ENCODE measurements at places on chromosomes 5 and 9.

GRCh38 chr9:83239747-83240146 is 176.8 kb upstream of the RASEF start:
- no peak for DNase-seq

GRCh38 chr5:162091336-162091735 is 23.8 kb downstream of the GABRG2 start:
- DNase-seq: no peak

- no peak for DNase-seq
Observed at GRCh38 chr5:55982957-55983381, 11.8 kb downstream of the IL6ST start.

GRCh38 chr9:81112627-81113452 is 576.5 kb downstream of the TLE1 start:
- DNase-seq: no peak

DNA sequence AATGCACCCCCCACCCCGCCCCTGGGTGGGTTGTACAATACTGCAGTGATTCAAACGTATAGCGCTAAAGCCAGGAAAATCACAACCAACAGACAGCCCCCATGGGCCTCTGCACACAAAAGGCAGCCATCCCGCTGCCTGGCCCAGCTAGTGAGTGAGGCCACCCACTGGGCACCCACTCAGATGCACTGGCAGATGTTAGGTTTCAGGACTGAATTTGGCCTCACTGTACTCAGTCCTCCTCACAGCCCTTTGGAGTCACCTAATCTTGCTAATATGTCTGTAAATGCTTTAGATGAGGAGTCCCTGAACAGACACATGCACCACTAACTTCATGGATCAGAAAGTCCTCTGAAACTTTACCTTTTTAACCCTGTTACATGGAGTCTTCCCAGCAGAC is 87.7 kb downstream of the FSTL4 start:
- no peak for DNase-seq

DNA sequence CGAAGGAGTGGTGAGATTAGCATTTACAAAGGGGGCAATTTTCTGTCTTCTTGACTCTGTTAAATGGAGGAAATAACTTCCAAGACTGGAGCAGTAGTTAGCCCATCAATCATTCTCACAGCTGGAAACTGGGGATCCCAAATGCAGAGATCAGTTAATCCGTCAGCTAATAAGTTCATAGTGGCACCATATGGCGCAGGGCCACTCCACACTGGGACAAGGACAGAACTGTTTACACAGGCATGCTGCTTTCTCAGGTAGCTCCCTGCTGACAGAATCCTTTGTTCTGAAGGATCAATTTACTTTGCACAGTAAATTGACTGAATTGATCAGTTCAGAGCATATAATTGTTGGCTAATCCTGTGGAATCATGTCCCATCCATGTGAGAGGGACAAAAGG is 395.7 kb downstream of the TMEM161B start:
- DNase-seq: no peak

GRCh38 chr9:68530618-68531017 is 10.1 kb downstream of the TMEM252 start:
- no peak for DNase-seq

DNA sequence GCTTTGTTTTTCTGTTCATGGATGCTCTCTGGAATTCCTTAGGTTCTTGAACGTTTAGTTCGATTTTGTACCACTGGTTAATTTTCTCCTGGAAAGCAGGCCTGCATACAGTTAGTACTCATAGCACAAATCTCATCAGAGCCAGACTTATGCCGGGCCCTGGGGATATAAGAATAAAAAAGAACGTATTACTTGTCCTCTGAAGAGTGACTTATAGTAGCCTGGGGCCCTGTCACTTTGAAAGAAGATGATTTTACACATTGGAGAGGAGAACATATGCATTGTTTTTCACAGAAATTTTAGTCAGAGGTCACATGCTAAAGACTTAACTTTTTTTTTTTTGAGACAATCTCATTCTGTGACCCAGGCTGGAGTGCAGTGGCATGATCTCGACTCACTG is 50.3 kb downstream of the ZNF462 start:
- no peak for DNase-seq

GRCh38 chr5:109876941-109877669 is 187.4 kb downstream of the MAN2A1 start:
- peak; percentile 90 for DNase-seq

DNA sequence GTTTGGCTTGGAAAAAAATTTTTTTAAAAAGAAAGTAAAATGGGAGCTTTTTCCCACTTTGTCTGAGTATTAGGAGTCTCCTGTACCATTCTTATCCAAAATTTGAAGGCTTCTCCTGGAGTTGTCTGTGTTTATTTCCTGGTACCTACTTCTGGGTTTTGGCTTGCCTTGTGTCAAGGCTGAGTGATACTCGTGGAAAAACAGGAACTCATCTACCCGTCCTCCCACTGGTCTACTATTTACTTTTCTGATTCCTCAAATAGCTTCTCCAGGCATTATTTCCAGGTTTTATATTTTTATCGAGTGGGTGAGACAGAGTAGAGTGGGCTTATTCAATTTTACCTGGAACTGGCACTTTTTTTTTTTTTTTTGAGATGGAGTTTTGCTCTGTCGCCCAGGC is 99.4 kb downstream of the RMI1 start:
- DNase-seq: no peak

- no peak for DNase-seq
Observed at GRCh38 chr9:137316012-137316981, 14.2 kb upstream of the NRARP start.

- DNase-seq: peak; percentile 56
Observed at GRCh38 chr9:87498046-87498810, 561 bp downstream of the DAPK1 start.

DNA sequence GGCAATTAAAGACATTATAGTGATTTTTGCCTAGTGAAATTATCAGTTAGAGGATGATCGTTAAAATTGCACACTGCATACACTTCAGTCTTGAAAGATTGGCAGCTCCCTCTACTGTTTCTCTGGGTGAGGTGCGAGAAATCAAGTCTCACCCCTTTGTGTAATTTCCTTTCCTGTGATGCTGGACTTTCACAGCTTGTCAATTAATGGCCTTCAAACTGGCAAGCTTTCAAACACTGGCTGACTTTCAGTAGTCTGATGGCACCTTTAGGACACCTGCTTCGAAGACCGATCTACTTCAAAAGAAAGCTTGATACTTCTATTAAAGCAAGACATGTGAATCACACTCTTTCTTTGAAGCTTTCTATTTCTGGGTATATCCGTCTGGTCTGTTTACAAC is 706.7 kb upstream of the PTPRD start:
- DNase-seq: no peak

DNA sequence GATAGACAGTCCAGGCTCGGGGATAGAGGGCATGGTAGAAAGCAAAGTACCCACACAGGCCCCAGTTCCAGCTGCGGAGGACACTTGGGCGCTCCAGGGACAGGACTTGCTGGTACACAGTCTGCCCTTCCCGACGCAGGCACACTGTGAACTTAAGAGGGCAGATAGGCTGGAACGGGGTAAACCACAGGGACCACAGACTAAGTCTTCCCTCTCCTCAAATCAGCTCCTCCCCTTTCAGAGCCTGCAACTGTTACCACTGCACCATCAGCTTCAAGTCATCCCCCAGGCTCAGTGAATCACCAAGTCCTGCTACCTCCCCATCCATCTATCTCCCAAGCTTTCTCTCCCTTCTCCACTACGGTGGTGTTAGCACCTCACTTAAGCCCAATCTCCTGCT is 7.3 kb downstream of the GBA2 start:
- no peak for DNase-seq

- no peak for DNase-seq
Observed at GRCh38 chr5:150389531-150390266, 23.0 kb downstream of the CD74 start.

DNA sequence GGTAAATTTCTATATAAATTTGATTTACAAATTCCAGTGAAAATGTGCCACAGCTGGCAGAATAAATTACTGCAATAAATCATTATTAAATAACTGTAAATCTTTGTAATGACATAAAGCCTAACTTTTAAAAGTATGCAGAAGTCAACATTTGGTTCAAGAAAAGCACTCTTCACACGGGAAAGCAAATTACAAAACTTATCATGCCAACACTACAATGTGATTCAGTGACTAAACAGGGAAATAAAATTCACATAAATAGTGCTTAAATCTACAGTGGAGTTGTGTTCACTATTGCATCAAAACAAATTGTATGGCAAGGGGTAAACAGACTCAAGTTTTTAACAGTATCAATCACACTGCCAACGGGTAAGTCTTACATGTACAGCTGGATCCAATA is 117.2 kb downstream of the BNC2 start:
- DNase-seq: no peak

GRCh38 chr5:67393211-67393610 is 196.6 kb upstream of the CD180 start:
- no peak for DNase-seq

DNA sequence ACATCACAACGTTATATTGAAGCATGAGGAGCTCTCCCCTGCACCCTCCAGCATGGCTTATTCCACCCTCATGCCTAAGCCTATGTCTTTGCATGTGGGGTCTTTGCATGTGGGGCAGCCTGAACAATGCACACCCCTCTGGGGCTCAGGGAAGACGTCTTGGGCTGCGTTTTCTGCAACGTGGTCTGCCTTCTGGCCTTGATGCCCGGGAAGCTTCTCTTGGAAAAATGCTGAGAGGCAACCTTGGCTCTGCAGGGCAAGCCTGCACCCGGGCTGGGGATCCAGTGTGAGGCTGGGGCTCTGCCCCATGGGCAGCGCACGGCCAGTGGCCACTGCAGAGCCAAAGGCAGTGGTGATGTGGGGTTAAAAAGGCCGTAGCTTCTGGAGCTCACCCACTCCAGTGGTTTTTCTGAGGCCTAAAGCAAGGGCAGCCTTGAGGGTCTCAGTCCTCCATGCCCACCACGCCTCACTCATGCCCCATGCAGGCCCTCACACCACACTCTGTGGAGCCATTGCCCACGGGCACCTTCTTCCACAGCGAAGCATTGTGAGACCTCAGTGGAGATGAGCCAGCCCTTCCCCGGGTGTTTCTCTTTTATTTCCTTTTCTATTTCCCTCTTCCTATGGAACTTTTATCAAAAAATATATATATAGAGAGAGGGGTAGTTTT is 112.2 kb downstream of the MRPL36 start:
- no peak for DNase-seq

DNA sequence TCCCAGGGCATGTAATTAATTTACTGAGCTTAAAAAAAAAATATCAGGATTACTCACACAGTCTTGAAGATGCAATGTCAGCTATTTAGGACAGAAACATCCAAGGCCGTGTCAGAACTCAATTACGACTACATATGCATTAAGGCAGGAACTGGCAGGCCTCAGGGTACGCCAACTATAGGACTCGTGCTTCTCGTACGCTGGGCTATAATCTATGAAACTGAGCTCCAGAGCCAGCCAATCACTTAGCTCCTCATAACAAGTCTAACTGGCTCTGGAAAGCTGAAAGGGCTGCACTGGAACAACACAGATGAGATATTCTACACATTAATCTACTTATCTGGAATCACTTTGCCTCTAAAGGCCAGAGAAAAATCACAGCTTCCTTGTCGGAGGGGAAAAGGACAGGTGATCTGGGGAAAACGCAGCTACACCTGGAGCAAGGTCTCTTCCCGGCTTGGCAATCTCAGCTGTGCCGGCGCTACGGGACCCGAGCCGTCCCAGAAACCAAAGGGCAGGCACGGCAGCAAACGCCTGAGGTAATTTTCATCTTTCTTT is 212.0 kb downstream of the DEPDC1B start:
- no peak for DNase-seq

- DNase-seq: peak; percentile 92
Observed at GRCh38 chr9:95091601-95092261, 225.8 kb downstream of the FANCC start.

DNA sequence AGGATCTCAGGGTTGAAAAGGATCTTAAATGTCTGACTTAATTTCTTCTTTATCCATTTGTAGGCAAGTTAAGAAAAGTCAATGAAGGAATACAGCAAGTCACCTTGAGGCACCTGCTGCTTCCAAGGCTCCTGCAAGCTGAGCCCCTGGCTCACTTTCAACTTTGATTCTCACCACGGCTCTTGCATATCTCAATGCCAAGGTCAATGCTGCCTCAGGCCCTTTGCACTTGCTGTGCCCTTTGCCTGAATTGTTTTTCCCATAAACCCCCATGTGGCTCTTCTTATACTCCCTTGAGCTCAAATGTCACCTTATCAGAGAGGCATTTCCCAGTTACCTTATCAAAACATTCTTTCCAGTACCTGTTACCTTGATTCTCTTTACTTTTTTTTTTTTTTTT is 144.3 kb upstream of the RAPGEF1 start:
- no peak for DNase-seq

DNA sequence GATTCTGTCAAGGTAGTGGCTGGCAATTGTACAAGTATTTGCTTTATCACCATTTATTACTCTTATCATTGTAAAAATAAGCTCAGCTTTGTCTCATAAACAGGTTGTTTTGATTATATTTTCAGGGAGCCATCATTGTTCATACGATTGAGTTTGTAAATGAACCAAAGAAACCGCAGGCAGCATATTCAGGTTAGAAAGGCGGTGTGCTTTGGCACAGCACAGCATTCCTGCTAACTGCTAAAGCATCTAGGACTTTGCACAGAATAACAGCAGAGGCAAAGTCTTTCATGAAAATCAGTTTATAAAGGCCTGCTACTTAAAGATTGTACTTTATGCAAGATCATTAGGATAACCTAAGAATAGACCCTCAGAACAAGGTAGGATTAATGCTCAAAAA is 281.5 kb upstream of the SLC24A2 start:
- no peak for DNase-seq

DNA sequence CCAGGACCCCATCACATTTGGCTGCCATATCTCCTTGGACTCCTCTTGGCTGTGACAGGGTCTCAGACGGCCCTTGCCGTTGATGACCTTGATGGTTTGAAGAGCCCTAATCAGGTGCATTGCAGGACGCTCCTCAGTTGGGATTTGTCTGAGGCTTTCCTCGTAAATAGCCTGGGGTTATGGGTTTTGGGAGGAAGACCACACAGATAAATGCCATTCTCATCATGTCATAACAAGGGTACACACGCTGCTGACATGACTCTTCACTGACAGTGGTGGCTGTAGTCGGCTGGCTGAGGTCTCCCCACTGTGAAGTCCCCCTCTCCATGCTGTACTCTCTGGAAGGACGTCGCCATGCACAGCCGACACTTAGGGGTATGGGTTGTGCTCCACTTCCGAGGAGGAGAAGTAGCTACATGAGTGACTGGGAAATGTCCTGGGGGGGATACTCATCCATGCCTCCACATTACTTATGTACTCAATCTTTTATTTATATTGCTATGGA is 42.9 kb upstream of the SPTLC1 start:
- no peak for DNase-seq

DNA sequence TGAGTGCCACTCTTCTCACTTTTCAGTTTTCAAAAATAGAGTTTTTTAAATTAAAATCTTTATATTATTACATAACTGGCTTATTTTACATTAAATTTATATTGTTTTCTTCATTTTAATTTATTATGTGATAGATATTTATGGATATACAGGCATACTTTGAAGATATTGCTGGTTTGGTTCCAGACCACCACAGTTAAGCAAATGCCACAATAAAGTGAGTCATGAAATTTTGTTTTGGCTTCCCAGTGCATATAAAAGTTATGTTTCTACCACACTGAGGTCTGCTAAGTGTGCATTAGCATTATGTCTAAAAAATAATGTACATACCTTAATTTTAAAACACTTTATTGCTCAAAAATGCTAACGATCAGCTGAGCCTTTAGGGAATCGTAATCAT is 47.4 kb downstream of the NDUFS4 start:
- peak; percentile 33 for DNase-seq
